ENCODE measurements at places on chromosomes 1 and 21.
A peak's percentile ranks its signal among the peaks of the same experiment; 100 is the strongest.

- no peak for DNase-seq
These were observed 116.4 kb downstream of the GDAP2 start for GRCh38 chr1:117812869-117813511.

DNA sequence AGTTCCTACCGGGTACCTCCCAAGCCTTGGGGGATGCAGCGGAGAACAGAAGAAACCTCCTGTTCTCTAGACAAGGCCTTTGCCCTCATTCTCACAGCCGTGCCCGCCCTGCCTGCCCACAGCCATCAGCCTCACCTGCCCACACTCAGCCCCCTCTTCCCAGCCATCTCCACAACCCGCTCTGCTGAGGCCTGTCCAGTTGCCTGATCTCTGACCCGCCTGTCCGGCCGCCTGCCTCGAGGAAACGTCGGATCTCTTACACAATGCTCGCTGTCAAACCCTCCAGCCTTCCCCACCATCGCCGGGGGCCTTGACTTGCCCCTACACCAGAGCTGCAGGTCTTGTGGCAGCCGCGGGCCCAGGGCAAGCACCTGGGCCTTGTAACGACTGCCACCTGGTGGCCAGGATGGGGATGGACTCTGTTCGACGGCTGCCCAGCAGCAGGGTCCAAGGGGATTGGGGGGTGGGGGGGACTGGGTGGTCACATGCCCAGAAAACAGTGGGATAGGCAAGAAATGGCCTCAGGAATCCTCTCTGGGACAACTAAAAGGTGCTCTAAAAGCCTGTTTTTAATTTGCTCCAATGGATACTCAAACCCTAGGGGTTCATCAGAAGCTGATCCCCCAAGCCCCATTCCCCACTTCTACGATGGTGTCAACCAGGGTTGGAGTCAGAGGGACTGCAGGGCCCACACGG lies 31.0 kb downstream of the SLC45A1 start:
- DNase-seq, result peak; percentile 53

GRCh38 chr1:43270421-43271095 lies 775 bp downstream of the TMEM125 start:
- no peak for DNase-seq

- peak; percentile 85 for DNase-seq
These were observed 49.7 kb upstream of the ATF3 start for GRCh38 chr1:212558693-212559480.

- DNase-seq, result no peak
These were observed 14.1 kb upstream of the VWA5B1 start for GRCh38 chr1:20276485-20277159.

DNA sequence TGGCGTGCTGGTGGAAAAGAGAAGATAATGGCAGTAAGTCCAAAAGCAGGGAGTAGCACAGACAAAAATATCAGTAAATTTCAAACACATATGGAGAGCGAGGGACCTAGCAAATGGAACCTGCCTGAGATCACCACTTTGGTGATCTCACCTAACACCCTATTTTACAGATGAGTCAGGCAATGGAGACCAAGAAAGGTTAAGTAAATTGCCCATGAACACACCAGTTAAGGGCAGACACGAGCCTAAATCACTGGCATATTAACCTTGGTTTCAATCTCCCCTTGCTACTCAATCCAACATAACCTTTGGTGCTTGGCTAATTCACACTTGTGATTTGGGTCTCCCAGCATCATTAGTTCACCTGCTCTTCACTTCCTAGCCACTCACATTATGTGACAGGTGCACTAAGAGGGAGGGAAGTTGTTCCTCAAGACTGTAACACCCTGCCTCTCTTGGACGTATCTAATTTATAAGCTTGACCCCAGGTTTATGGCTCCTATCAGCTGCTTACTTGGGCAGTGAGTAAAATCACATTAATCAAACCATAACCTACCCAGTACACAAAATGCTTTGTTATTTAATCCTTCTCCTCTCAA lies 11.5 kb downstream of the ZNF697 start:
- no peak for DNase-seq
